ENCODE measurements at places on chromosomes 13 and 19. TPM values are rescaled to one million over a fixed set of nuclear protein-coding genes. Genes with fewer than 3 reads are reported as not detected.
A peak's percentile ranks its signal among the peaks of the same experiment; 100 is the strongest.

The MISP3 gene
- 2.0 TPM for total RNA-seq

The ATP8A2 gene
- not detected for total RNA-seq

The AKAP11 gene
- total RNA-seq, result 58.0 TPM

The CGB3 gene
- total RNA-seq, result not detected

The CAPS gene
- 27.2 TPM for total RNA-seq

The GFY gene
- not detected for total RNA-seq

The MISP gene
- total RNA-seq, result 27.7 TPM

The CYP2S1 gene
- total RNA-seq, result 35.0 TPM

DNA sequence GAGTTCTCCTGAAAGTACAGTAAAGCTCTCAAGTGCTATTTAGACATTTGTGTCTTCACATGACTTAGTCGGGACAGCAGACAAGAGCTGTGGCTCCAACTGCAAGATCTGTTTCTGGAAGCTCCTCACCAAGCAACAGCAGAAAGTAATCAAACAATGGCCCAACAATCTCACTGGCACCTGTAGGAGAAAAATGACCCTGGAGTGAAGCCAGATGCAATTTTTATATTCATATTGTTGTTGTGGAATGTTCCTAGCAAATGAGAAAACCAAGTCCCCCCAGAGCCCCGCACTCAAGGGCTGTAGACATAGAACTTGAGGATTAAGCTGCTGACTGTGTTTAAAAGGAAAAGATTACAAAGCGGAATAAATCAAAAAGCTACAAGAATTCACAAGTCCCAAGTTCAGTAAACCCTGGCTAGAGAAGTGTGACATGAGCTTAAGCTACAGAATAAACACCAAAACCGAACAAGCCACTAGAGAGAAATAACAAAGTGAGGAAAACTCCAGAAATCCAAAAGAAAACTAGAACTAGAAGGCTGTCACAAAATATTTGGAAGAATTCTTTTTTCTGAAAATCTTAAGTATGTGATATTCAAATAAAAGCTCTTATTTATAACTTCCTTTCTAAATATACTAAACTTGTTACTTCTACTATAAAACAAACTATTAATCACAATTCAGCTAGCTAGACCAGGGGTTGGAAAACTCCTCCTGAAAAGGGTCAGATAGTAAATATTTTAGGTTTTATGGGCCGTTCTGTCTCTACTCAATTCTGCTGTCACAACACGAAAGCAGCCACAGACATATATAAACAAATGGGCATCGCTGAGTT lies 454.5 kb downstream of the SUCLA2 start:
- peak; percentile 34 for DNase-seq

DNA sequence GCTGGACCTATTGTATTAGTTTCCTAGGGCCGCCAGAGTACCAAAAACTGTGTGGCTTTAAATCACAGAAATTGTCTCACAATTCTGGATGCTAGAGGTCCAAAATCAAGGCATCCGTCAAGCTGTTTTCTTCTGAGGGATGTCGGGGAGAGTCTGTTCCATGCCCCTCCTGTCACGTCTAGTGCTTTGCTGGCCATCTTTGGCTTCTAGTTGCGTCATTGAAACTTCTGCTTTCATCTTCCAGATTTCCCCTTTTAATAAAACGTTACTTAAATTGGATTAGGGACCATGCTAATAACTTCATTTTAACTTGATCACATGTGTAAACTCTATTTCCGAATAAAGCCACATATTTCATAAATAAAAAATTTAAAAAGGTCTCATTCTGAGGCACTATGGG lies 47.5 kb downstream of the TRPM4 start:
- no peak for DNase-seq

- peak; percentile 70 for DNase-seq
Observed at GRCh38 chr13:102847272-102848234, 1.7 kb downstream of the ERCC5 start.

- no peak for DNase-seq
Observed at GRCh38 chr13:112348642-112349345, 27.4 kb upstream of the SPACA7 start.

GRCh38 chr13:50015750-50016149 lies 506 bp downstream of the KCNRG start:
- DNase-seq, result no peak

DNA sequence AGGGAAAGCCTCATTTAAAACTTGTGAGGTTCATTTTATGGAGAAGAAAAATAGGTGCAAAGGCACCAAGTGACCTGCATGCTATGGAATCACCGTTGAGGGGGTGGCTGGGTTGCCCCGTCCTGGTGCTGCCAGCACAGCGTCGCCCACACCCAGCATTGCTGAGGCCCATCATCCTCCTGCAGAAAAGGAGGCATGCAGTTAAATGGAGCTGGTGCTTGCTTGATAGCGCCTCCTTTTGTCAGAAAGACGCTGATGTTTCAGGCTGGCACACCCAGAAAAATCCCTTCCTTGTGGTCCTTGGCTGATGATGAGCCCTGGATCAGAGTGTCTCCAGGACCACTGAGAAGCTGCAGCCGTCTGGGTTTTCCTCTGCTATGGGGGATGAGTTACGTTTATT lies 36.9 kb downstream of the DHRS12 start:
- no peak for DNase-seq

GRCh38 chr13:42800109-42800643 lies 18.8 kb downstream of the FAM216B start:
- no peak for DNase-seq

DNA sequence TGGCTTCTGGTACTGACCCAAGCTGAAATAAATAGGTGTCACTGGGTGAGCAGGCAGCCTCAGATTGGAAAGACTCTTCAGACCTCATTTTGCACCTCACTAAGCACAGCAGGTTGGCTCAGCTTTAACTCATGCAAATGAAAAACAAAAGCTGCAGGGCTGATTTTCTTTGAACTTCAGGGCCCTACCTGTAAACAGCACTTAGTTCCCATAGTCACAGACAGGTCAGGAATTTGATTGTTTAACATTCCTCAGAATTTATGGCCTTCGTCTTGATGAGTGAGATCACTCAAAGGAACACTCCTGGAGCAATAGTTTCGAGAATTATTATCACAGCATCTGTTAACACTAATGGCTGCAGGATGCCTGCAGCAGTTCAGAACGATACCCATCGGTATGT lies 718.5 kb downstream of the EFNB2 start:
- no peak for DNase-seq

GRCh38 chr13:98835156-98835555 lies 82.7 kb upstream of the SLC15A1 start:
- DNase-seq, result no peak

DNA sequence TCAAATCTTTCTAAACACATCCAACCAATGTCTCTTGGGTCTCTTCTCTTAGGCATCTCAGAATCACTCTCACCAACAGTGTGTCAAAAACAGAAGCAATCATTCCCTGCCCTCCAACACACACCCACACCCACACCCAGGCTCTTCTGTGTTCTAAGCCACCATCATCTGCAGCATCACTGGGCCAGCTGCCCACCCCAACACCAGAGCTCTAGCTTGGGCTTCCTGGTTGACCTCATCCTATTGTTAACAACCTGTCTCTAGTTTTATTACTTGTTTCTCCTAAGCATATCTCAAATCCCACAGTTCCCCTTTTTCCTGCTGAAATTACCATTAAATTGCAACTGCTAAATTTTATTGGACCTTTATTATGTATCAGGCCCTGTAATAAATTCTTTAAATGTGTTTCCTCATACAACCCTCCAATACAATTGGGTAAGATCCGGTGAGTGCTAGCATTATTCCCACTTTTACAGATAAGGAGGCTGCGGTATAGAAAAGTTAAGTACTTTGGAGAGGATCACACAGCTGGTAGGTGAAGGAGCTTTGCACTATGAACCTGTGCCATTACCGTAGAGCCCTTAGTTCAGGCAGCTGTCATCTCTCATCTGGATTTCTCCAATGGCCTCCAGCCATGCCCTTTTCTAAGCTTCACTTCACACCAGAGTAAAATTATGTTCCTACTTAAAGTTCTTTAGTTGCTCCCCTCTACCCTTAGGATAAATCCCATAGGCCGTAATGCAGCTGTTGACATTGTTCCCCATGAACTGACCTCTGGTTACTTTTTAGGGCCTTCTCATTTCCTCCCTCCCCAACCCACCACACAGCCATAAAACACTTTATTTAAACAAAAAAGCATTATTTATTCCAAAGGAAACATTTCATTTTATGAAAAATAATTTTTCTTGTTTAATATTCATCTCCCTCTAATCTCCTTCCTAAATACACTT lies 227.7 kb downstream of the B3GLCT start:
- no peak for DNase-seq

DNA sequence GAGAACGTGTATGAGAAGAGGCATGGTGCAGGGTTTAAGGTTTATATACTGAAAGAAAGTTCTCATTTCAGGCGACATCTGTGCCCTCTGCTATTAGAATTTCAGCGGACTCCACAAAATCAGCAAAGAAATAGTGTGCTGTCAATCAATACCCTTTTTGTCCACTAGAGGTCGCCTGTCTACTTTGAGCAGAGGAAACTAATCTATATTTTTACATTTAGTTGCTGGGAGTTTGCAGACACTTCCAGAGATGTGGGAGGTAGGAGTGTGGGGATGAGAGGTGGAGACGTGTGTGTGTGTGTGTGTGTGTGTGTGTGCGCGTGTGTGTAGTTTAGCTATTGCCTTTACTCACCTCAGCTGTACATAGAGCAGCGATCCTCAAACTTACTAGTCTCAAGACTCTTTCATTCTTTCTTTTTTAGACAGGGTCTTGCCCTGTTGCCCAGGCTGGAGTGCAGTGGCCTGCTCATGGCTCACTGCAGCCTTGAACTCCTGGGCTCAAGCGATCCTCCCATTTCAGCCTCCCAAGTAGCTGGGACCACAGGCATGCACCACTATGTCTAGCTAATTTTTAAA lies 9.7 kb downstream of the INAFM1 start:
- DNase-seq, result no peak

Data from stomach (tissue), 19 donors.